ENCODE measurements at places on chromosomes 13 and 19.

DNA sequence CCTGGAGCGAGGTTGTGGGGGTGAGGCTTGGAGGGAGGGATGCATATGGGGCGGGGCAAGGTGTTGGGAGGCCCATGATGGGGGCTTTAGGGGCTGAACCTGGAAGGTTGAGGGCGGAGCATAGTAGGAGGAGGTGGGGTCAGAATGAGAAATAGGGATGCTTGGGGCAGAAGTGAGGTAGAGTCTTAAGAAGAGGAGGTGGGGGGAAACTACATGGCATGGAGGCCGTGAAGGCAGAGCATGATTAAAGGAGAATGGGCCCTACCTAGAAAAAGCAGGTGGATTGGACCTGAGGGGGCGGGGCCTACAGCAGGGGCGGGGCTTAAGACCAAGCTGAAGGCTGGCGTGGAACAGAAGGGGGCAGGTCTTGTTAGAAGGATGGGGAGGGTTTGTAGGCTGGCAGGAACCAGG, 799 bp downstream of the NR1H2 start:
- DNase-seq = no peak

DNA sequence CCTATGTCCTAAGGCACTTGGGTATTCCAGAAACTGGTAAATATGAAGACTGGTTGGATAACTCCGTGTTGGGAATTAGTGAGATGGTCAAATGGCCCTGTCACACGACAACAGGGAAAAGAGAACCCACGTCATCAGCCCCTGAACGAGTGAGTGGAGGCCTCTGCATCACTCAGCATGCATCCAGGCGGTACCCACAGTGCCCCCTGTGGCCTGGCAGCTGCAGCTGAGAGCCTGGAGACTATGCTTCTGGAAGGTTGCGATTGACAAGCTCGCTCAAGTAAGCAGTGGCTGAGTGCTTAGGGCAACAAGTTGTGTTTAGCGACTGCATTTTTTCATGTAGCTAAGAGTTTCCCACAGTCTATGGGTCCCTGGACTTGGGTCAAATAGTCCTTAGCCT, 55.9 kb downstream of the COL4A2 start:
- no peak for DNase-seq

DNA sequence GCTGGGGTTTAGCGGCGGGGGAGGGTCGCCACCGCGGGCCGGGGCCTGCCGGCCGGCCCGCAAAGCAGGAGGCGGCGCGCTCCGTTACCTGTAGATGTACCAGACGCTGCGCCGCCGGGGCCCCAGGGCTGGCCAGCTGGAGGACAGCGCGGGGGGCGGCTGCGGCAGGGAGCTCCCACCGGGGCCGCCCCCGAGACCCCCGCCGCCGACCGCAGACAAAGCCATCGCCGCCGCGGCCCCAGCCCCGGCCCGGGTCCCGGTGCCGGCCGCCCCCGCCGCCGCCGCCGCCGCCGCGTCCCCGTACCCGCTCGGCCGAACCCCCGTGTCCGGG, 24.8 kb downstream of the SHANK1 start:
- no peak for DNase-seq

DNA sequence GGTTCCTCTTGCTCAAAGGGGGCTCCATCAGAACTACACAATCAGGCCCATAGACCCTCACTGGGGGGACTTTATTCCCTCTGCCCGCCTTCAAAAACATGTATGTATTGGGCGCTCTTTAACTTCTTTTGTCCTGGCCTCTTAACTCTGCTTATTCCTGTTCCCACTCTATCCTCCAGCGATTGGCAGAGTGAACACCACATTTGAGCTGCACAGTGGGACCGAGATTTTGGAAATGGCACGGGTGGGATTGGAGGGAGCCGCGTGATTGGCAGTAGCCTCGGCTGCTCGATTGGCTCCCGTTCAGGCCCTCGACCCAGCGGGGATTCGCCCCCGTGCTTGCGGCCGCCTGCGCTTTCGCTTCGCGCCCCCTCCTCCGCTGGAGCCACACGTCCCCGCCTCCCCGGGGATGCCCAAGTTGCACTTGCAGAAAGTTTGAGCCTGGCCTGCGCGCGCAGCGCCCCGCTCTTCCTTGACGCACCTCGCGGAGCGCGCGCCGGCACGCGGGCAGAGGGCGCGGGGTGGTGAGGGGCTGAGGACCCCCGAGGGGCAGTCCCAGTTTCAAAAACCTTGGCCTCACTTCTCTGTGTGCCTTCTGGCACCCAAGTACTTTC, at the start of gene ZIC5:
ZIC5 (minus strand) TSS at position 192 of the 614 bp plus-strand sequence; CDS start at position 28, 164 bp downstream.
- no peak for DNase-seq

DNA sequence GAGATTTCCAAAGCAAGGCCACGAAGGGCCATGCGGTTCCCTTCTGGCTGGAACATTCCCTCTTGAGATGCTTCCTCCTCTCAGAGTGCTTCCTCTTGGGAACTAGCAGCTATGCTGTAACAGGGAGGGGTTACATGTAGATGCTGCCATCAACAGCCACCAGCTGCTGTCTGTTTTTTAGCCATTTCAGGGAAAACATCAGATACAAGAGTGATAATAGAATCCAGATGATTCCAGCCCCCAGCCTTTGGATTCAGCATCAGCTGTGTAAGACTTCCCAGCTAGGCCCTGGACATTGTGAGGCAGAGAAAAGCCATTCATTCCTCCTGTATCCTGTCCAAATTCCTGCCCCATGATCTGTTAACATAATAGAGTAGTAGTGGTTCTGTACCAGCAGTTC, 8.2 kb upstream of the ZNF177 start:
- no peak for DNase-seq
